ENCODE measurements at places on chromosomes 3 and 15.

DNA sequence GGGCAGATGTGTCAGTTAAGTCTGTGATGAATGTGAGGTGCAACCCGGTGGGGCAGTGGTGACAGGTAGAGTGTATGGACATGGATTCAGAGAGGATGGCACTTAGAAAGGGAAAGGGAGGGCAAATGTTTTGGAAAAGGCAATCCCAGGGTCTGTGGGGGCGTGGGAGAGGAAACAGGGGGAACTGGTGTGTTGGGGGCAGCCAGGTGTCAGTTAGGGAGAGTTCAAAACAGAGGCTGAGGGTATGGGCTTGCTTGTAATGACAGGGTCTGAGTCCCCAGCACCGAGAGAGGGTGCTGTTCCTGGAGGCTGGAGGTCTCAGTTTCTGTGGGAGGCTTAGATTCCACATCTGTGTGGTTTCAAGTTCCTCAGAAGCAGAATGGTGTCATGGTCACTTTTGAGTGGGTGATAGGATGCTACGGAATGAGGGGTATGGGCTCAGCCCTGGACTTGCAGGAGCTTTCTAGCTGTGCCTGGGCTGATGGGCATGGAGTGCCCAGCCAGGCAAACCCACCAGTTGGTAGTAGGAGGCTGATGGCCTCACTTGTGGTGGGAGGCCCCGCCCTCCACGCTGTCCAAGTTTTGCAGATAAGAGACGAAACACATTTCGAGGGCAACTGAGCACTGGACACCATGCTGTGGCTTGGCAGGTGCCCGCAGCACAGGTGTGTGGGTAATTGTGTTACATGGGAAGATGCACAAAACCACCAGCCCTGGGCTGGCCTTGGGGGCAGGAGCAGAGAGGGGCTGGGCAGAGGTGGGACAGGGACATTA is 209.4 kb downstream of the RPLP1 start:
- no peak for DNase-seq

GRCh38 chr15:89171136-89172072 is 50.0 kb downstream of the RLBP1 start:
- peak; percentile 35 for DNase-seq

DNA sequence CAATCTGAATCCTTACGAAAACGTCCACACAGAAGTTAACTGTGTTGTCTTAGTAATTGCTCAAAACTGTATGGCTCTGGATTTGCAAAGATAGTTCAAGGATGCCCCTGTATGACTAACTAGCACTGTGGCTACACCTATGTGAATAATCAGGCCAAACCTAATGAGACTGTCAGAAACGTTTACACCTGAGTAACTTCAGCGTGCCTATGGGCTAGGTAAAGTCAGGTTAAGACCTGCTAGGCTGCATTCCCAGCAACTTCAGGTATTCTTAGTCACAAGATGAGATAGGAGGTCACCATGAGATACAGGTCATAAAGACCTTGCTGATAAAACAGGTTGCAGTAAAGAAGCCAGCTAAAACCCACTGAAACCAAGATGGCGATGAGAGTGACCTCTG is 87.8 kb upstream of the PLXND1 start:
- DNase-seq, result no peak

- DNase-seq, result no peak
These were observed 79.3 kb upstream of the ALDH1L1 start for GRCh38 chr3:126259411-126260391.

DNA sequence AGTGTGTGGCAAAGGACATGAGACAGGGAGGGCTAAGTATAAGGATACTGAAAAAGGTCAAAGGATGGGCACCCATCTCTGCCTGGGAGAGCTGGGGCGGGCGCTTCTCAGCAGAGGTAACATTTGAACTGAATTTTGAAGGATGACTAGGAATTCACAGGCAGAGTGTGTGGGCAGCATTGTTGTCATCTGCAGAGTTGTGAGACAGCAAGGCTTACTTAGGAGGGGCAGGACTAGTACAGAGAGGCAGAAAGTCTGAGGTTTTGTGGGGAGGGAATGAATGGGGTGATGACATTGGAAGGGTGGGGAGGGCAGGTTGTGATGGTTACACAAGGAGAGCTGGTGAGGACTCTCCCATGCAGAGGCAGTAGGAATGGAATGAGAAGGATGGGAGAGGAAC is 84.1 kb upstream of the PRR23C start:
- DNase-seq, result no peak

GRCh38 chr3:167441256-167441655 is 32.6 kb downstream of the SERPINI2 start:
- no peak for DNase-seq

- no peak for DNase-seq
These were observed 194.4 kb upstream of the GBE1 start for GRCh38 chr3:81955878-81956277.

DNA sequence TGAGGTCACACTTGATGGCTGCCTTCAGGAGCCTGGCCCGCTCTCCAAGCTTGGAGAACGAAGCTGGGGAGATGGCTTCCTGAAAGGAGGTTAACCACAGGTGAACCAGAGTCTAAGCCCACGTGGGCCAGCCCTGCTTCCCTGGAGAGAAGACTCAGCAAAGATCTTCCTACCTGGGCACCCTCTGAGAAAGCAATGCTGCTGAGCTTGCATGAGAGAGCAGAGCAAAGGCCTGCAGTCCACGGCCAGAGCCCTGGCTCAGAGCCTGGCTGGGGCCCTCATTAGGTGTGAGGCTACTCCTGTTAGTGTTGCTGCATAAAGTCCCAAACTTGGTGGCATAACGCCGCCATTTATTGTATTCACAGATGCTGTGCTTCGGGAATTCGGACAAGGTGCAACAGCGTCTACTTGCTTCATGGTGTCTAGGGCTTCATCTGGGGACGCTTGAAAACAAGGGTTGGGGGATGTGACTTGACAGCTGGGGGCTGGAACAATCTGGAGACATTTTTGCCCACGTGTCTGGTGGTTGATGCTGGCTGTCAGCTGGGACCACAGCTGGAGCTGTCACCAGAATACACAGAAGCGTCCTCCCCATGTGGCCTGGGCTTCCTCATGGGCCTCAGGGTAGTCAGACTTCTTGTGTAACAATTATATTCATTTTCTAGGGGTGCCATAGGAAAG is 87.9 kb upstream of the MEF2A start:
- DNase-seq, result no peak

DNA sequence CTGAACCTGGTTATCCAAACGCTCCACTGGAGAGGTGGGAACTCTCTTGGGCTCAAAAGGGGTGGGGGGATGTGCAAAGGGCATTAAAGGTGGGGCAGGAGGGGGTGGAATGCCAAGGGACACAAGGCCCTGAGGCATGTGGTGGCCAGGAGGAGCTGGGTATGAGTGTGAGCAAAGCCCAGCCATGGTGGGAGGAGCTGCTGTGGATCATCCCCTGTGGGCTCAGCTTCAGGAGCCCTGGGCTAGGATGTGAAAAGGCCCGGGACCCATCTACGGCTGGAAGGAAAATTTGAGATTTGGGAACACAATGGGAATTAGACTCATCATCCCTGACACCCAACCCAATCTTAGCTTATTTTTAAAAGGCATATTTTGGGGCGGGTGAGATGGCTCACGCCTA is 33.3 kb downstream of the MGLL start:
- no peak for DNase-seq

DNA sequence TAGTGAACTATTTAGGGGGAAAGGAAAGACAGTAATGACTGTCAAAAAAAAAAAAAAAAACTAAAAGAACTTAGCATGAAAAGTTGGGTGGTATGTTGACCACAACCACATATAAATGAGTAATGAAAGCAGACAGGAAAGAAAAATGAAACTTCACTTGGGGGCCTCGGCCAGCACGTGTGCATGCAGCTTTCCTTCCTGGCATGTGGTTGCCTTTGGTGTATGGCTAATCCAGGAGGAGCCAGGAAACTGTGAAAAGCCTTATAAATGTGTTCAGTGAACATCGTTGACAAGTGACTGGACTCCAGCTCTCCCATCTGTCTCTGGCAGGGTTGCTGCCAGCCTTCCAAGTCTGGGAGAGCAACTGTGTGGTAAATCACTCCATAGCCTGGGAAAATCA is 195.1 kb downstream of the DTWD1 start:
- DNase-seq, result peak; percentile 54

DNA sequence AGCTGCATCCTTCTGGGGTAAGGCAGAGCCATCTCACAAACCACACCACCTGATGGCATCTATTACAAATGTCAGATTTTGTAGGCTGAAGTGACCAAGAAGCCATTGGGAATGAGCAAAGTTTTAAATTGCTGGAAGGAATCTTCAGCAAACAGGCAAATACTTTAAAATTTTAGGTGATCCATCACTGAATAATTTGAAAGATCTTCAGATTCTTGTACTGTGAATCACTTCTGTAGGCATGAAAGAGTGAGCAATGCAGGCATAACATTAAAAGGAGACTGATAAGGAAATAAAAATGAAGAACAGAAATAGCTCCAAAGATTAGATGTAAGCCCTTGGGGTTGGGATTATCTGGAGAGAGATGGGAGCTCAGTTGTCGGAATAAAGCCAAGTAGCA is 36.0 kb upstream of the ALDH1L1 start:
- no peak for DNase-seq

All from activated CD4-positive, alpha-beta T cell treated with anti-CD3 and anti-CD28 coated beads, Interleukin-2, amount 50 U/mL, for 16 hours (primary cell).